Upper lobe of right lung (tissue), 1 donor: ENCODE measurements at places on chromosomes 4 and X. TPM values are rescaled to one million over a fixed set of nuclear protein-coding genes. Genes with fewer than 3 reads are reported as not detected.

DNA sequence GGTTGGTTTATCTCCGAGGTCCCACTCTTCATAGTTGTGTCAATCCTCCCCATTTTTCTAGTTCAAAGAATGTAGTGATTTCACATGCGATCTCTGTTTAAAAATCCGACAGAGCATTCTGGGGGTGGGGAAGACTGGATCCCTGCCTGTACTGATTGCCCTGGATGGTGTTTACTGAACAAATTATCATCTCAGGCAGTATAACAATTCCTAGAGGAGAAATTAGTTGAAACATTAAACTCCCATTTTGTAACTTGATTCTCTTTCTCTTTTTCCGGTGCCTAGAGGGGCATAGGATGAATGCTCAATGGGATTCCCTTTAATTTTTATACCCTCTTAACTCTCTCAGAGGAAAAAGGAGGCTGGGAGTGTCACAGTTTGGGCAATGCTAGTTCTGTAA is 10.0 kb upstream of the CWH43 start:
- DNase-seq, result no peak

Gene DAPP1
- 8.9 TPM for total RNA-seq

Gene NSUN7
- 5.7 TPM for total RNA-seq

DNA sequence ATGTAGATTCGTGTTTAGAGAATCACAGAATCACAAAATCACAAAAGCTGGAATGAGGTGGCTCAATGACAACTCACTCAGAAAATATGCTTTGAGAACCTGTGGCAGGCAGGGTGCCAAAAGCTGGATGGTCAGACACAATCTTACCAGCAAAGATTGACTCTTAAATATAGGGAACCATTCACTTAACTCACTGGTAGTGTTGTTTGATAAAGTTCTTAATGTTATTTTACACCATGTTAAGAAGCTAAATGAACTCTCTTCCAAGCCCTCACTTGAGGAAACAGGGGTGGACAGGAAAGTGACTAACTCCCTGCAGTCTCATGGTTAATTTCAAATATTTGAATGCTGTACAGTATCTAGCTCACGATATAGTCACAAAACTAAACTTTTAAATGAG is 5.7 kb upstream of the SCOC start:
- DNase-seq, result no peak

Gene RPL36A
- total RNA-seq, result 133 TPM

- peak; percentile 77 for DNase-seq
These were observed at the start of gene PRSS48 for GRCh38 chr4:151276787-151277562. PRSS48 (plus strand) TSS chr4:151277161; CDS start chr4:151277173, 12 bp downstream.

Gene PLK4
- 0.69 TPM for total RNA-seq

DNA sequence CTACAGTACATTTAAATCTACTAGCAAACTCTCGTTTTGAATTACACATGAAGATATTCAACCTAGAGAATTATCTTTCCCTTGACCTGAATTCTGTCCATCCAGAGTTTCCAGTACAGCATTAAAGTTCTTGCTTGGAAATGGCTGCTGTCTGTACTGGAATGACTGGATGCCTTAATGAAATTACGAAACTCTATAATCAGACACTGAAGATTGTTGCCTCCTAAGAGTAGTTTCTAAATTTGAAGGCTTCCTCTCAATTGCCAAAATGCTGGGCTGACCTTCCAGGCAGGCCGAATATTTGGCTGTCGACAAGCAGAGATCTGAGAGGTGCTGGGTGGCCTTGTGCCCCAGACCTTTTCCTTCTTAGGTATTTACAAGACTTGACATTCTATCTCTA is 215.1 kb upstream of the GPC4 start:
- no peak for DNase-seq

- no peak for DNase-seq
These were observed 46.9 kb downstream of the XIAP start for GRCh38 chrX:123906557-123907316.

GRCh38 chrX:120732461-120732860 is 102.6 kb upstream of the C1GALT1C1 start:
- DNase-seq, result no peak

Gene ANKRD37
- 7.7 TPM for total RNA-seq

GRCh38 chr4:74990276-74990875 is 57.5 kb downstream of the PARM1 start:
- no peak for DNase-seq

- peak; percentile 74 for DNase-seq
These were observed 583 bp downstream of the GABRE start for GRCh38 chrX:151973851-151974335.

DNA sequence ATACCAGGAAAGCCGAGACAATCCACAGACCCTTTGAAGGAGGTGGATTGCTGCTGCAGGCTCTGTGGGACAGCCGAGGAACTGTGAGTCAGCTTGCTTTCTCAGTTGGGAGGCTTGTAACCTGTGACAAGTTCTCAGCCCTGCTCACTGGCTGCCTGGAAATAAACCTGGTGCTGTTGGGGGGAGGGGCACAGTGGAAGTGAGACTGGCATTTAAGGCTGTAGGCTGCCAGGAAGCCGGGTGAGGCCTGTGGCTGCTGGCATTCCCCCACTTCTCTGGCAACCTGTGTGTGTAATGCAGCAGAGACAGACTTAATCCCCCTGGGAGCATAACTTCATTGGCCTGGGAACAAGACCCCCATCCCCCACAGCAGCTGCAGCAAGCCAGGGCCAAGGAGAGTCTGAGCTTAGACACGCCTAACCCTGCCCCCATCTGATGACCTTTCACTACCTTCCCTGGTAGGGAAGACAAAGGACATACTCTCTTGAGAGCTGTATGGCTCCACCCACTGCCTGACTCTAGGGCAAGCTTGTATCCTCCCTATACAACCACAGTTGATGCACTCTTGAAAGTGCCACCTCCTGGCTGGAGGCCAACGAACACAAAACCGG is 64.1 kb downstream of the ALPK1 start:
- no peak for DNase-seq

Gene RHOXF1
- 0.72 TPM for total RNA-seq

DNA sequence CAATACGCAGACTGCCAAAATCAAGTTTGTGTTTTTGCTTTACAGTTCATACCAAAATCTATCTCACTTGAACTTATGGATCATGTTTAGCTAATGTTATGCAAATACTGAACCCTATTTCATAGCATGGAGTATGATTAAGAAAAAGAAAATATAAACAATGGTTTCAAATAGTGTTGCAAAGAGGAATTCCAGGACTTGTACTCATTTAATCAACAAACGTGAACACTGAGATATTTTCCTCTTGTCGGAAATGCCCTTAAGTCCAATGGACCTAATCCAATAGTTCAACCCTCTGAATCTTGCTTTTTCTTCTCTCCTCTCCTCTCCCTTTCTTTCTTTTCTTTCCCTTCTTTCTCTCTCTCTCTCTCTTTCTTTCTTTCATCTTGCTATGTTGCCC is 30.8 kb downstream of the RASL11B start:
- DNase-seq, result no peak

DNA sequence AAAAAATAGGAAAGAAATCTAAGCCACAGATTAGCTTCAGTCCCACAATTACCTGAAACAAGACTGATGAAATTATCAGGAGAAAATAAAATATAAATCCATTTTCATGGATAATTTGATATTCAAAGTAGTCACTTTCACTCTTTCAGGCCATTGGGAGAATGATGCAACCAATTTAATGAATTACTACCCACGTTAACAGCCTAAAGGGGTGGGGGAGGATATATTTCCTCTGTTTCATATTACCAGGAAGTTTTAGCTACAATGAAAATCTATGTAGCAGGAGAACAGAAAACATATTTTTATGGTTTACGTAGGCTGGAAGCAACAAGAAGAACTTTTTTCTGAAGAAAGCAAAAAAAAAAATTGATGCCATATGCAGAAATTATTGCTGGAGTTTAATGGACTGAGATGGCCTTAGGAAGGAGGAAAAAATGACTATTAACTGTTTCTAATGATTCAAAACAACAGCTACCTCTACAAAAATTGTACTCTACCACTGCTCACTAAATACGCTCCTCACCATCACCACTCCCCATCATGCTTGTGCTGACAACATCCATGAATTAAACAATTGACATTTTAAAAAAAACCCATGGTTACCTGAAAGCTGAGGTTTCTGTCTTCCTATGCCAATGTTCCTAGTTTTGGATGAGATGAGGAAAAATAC is 100.9 kb downstream of the CXXC4 start:
- no peak for DNase-seq

DNA sequence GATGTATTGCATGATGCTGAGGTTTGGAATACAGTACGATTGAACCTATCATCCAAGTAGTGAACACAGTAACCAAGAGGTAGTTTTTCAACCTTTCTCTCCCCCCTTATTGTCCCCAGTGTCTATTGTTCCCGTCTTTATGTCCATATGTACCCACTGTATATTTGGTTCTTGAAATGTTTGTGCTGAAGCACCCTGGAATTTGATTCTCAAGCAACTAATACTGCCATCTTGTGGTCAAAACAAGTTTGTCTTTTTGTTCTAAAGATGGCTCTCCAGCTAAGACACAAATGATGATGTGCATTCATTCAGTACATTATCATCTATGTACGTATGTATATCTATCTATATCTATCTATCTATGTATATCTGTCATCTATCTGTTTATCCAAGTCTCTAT is 33.5 kb upstream of the DCX start:
- no peak for DNase-seq
